A549 (cell line): ENCODE measurements at places on chromosomes 6 and 20. TPM values are rescaled to one million over a fixed set of nuclear protein-coding genes. Genes with fewer than 3 reads are reported as not detected.

Gene SLC25A27
- polyA plus RNA-seq: 0.98 to 1.9 TPM (median 1.4 TPM) in 3 replicates

Gene IP6K3
- polyA plus RNA-seq: 0.03 to 0.20 TPM (median 0.07 TPM) in 3 replicates

DNA sequence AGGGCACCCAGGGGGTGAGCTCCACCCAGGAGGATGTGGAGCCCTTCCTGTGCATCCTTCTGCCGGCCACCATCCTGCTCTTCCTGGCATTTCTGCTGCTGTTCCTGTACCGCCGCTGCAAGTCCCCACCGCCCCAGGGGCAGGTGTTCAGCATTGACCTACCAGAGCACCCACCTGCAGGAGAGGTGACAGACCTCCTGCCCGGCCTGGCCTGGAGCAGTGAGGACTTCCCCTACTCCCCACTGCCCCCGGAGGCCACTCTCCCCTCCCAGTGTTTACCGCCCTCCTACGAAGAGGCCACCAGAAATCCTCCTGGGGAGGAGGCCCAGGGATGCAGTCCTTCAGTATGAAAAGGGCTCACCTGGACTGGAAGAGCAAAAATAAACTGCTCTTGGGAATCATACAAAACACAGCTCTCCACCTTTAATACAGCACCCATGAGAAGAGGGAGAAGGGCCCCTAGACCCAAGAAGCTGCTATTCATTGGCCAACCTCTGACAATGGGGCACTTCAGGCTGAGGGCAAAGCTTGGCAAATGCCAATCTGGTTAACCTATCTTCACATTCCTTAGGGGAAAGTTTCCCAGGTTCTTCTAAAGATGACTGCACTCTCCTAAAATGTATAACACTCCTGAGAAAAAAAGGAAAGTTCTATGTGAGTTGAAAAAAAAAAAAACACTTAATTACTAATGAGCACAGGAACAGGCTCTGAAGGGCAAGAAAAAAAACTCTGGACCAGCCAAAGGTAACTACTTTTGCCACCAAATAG is 5.0 kb downstream of the SMIM28 start:
- no peak for DNase-seq

Gene DDR1
- 31.9 to 44.2 TPM (median 43.5 TPM) in 3 replicates for polyA plus RNA-seq

- no peak for DNase-seq
Measured at GRCh38 chr6:28586324-28586723, 60.6 kb downstream of the GPX5 start.

Gene MTG2
- polyA plus RNA-seq: 25.3 to 28.7 TPM (median 25.7 TPM) in 3 replicates

DNA sequence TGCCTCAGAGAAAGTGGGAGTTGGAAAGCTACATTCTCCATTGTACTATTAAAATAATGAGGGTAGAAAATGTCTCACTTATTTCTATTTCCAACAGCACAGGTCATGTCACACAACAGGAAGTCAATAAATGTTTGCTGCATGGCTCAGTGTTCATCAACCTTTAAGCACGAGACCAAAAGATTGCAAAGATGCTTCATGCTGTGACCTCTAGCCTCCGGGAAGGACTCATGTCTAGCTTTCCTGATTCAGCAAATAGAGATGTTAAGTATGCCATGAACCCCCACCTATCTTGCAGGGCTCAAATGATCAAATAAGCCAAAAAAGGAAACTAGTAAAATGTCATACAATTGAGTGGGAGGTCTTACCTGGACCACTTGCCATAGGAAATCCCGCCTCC is 57.4 kb downstream of the NCOA6 start:
- DNase-seq: no peak

DNA sequence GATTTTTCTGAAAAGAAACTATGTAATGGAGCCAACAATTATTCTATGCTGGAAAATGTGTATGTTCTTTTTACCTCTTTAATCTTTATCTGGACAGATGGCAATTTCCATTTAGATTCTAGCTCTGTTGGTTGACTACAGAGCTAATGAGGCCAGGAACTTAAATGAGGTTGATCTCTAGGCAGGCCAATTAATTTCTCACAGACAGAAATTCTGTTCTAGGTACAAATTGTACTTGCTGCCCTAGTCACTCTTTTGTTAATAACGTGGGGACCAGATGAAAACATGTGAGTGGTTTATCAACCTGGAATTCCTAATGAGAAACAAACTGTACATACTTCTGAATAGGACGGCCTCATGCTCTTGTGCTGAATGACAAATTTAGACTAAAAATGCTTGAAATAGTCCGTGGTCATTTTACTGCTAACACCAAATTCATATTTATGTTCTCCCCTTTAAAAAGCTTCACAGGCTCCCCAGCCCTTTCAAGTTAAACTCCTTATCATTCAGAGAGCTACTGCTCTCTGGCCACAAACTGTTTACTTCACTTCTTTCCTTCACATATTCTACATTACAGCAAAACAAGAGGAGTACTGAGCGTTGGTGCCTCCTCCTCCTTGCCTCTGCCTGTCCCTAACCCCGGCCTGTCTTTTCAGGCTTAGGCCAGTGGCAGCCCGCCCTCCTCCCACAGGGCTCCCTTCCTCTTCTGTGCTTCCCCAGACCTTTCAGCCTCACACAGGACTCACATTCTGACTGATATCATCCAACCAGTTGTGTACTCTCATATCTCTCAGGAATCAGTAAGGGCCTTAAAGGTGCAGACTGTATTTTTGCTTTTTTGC is 41.4 kb downstream of the DTNBP1 start:
- DNase-seq: no peak

GRCh38 chr6:43196337-43196736 is 14.3 kb downstream of the CUL9 start:
- no peak for DNase-seq

Gene OTOR
- polyA plus RNA-seq: not detected in 3 replicates

DNA sequence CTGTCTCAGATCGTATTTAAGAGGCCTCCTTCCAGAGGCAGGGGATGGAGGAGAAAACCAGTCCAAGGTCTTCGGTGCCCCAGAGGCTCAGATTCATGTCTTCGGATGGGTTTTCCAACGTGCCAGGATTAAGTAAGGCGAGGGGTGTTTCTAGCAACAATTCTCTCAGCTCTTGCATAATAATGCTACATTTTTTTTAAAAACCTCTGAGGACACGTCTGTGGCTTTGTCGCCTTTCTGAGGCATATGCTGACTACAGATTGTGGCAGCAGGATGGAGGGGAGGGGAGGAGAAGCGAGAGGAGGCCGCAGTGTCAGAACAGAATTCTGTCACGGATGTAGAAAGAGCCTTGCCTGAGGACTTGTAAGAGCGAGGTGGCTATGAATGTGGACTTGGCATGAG is 17.7 kb upstream of the CCDC167 start:
- DNase-seq: no peak

GRCh38 chr20:17141568-17141967 is 85.3 kb upstream of the PCSK2 start:
- no peak for DNase-seq

GRCh38 chr20:3188823-3189413 is 15.6 kb downstream of the DDRGK1 start:
- no peak for DNase-seq

Gene FAM83C
- 0.03 TPM in 1 of 3 replicates, not detected in the others for polyA plus RNA-seq

GRCh38 chr6:130229645-130230044 is 6.9 kb upstream of the SAMD3 start:
- no peak for DNase-seq

GRCh38 chr6:111723412-111723970 is 117.8 kb upstream of the TRAF3IP2 start:
- DNase-seq: no peak

DNA sequence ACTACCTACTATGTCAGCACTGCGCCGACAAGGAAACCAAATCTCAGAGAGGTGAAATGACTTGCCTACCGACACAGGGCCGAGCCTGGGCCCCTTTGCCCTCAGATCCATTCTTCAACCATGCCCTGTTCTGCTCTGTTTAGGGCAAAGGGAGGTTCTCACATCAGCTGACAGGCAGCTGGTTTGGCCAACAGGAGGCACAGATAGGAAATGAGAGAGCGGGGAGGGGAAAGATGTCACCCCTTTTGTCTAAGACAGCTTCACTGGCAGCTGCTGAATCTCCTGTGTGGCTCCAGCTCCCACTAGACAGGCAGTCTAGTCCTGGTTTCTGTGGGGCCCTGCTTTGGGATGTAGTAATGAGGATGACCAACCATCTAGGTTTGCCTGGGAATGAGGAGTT is 158.7 kb downstream of the TMEM200A start:
- no peak for DNase-seq

DNA sequence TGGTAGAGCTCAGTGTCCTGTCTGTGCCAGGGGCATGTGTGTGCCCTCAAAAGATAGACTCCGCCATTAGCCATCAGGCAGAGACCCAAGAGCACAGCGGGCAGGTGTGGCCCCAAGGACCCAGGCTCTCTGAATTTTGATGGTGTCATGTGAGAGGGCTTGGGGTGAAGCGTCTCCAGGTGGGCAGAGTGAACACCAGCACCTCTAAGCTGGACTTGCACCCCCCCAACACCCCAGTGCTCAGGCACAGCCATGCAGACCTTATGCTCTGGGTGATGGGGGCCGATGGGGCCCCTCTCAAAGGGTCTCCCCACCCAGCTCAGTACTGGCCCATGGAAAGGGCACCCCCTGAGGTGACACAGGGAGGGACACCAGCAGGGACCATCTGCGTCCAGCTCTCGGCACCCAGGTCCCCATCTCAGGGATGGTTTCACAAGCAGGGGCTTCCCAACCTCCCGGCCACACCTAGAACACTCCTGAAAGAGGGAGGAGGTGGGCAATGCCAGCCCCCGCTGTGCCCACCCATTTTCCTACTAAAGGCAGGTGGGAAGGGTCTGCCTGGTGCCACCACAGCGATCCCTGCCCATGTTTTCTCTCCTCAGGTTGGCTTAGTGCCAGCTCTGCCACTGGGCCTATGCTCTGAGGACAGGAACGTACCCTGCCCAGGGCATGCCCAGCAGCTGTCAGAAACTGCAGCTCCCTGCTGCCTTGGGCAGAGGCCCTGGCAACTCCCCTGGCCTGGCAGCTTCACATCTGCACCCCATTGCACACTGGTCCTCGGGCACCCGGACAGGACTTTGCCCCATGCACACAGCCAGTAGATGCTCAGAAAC is 3.5 kb downstream of the CST7 start:
- DNase-seq: no peak

DNA sequence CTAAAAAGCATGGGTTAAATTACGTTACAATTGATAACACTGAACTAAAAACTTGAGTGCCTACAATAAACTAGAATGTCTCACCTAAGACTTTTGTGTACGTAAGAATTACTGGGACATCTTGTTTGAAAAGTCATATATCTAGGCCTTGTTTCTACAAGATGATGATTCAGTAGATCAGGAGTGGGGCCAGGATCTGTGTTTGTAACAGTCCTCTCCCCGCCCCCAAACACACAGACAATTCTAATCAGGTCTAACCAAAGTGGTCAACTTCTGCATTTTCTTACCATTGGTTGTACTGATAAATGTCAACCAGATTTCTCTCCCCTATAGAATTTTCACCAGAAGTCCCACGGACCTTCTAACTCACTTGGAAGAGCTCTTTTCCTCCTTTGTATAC is 56.9 kb downstream of the RAMACL start:
- no peak for DNase-seq

Gene BPIFA3
- not detected in 3 replicates for polyA plus RNA-seq

- no peak for DNase-seq
Measured at GRCh38 chr6:27370391-27370790, 18.2 kb upstream of the ZNF391 start.

DNA sequence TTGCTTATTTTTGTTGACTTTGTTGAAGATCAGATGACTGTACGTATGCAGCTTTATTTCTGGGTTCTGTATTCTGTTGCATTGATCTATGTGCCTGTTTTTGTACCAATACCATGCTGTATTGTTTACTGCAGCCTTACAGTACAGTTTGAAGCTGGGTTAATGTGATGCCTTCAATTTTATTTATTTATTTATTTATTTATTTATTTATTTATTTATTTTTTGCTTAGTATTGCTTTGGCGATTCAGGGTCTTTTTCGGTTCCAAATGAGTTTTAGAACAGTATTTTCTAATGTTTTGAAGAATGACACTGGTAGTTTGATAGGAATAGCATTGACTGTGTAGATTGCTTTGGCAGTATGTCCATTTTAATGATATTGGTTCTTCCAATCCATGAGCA is 210.3 kb downstream of the EPM2A start:
- no peak for DNase-seq

Gene KCNQ5
- polyA plus RNA-seq: 1.3 to 1.5 TPM (median 1.4 TPM) in 3 replicates

DNA sequence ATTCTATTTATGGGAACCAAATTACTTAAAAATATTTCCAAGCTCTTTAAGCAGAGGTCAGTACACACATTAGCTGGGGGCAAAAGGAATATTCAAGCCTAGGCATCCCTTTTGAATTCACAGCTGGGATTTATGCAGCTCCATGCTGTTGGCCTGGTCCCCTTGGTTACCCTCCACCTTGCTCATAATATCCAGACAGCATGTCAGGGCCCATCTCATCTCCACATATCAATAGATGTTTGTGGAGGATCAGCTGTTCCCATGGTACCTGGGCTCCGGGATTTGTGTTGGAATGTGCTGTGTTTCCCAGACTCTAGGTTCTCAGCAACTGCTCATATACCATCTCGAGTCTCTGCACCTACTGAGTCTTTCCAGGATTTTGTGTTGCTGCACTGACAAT is 534.8 kb downstream of the BMP2 start:
- no peak for DNase-seq

GRCh38 chr6:73508776-73509175 is 12.1 kb downstream of the EEF1A1 start:
- no peak for DNase-seq

DNA sequence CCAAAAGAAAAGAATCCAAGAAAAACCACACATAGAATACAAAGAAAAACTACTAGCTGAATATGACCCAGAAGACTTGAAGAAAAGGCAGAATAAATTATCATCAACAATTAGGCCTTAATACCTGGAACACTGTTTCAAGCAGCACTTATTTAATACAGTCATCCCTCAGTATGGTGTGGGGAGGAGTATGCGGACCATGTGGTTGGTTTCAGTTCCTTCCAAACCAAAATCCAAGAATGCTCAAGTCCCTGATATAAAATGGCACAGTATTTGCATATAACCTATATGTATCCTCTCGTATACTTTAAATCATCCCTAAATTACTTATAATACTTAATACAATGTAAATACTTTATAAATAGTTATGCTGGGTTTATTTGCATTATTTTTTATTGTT is 16.1 kb downstream of the CDK19 start:
- no peak for DNase-seq

- no peak for DNase-seq
Measured at GRCh38 chr20:18421608-18422007, 45.2 kb downstream of the DZANK1 start.

GRCh38 chr20:34920055-34920454 is 35.6 kb downstream of the GSS start:
- no peak for DNase-seq

- no peak for DNase-seq
Measured at GRCh38 chr6:22362361-22362760, 65.5 kb upstream of the PRL start.

DNA sequence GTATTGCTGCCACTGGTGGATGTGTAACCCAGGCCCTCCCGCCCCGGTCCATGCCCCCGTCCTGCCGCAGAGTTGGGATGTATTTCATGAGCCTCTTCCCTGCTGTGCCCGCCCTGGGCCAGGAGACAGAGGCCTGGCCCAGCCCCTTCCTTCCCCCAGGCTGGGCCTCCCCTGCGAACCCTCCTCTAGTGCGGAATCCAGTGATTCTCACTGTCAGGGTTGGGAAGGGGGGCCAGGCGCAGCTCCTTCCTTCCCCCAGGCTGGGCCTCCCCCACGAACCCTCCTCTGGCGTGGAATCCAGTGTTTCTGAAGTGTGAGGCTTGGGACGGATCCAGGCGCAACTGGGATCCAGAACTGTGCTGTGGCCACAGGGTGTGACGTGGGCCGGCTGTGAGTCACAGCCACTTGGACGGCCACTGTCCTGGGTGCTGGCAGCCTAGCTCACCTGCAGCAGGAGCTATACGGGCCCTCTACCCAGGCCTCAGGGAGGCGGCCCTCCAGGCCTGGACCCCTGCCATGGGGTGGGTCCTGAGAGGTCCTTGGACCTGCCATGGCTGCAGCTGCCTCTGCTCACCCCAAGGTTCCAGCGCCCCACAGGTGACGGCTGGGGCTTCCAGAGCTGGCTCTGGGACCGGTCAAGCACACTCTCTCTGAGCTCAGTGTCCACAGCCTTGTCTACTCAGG is 28.3 kb downstream of the COL20A1 start:
- no peak for DNase-seq
